NT2/D1 (cell line): ENCODE measurements at places on chromosomes 12 and 14.
A peak's percentile ranks its signal among the peaks of the same experiment; 100 is the strongest.

GRCh38 chr12:40586823-40587222 lies 105.4 kb upstream of the CNTN1 start:
- no peak for DNase-seq

DNA sequence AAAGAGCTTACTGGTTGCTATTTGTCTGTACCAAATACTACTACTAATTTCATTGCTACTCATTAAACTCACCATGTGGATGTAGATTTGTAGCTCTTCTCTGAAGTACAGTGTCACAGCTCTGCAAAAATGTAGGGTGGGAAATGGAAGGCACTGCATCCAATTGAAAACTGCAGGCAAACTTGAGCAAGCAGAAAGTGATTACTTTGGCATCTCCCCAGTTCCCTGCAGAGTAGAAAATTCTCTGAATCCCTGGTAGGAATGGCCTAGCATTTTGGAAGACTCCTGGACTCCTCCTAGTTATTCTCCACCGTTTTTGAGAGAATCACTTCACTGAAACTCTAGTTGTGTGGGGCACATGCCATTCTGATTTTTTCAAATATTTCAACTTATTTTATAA lies 239.1 kb downstream of the DIO2 start:
- no peak for DNase-seq

DNA sequence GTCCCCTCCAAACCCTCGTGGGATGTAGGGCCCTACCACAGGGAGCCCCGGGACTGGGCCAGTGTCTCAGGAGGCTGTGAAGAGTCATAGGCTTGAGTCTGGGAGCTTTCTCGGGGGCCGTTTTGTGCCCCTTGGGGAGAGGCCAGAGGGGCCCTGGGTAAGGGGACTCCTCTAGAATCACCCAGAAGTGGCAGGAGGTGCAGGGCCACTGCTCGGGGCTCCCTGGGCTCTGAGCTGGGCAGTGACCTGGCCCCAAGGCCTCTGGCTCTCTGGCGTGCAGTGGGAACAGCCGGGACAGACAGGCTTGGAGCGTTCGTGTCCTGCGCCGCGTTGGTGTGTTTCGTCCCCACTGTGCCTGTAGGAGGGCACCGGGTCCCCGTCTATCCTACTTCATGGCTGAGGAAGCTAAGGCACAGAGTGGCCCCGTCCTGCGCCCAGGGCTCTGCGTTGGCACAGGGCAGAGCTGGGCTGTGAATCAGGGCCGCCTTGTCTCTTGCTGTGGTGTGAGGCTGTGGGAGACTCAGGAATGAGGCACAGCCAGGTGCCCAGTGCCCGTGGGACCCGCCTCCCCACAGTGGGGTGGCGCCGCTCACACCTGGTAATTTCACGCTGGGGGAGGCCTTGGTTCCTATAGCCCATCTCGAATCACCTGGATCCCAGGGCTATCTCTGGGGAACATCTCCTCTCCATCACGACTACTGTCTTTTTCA lies 23.8 kb upstream of the KIF26A start:
- no peak for DNase-seq

DNA sequence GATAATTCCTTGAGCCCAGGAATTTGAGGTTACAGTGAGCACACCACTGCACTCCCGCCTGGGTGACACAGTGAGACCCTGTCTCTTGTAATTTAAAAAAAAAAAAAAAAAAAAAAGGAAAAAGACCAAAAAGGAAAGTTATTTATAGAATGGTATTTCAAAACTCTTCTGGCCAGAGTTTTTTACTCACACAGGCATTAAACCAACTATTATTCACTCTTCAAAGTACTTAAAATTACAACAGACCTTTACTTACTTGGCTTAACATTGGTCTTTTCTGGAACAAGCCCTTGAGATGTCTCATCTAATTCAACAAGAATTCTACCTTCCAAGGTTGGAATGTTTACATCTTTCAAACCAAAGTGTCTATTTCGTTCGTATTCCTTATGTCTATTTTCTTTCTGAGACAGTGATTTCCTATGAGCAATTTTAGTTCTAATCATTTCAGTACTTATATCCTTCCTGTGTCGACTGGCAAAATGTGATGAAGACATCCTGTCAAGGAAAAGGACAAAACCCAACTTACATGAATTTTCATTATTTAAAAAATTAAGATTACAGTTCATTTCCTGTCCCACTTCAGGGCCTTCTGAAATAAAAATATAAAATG lies 2.6 kb downstream of the DLGAP5 start:
- DNase-seq, result no peak

GRCh38 chr12:25384038-25384892 lies 133.5 kb upstream of the KRAS start:
- no peak for DNase-seq

- DNase-seq, result no peak
Observed at GRCh38 chr12:104471336-104471735, 14.6 kb downstream of the CHST11 start.

- no peak for DNase-seq
Observed at GRCh38 chr14:75279153-75279762, 630 bp downstream of the FOS start.

GRCh38 chr14:74739293-74740030 lies 23.7 kb upstream of the YLPM1 start:
- no peak for DNase-seq

- peak; percentile 70 for DNase-seq
Observed at GRCh38 chr14:81315341-81315740, 84.8 kb downstream of the STON2 start.

- DNase-seq, result no peak
Observed at GRCh38 chr12:76299536-76300296, 48.5 kb downstream of the BBS10 start.
